ENCODE measurements at places on chromosomes 3 and 15.

DNA sequence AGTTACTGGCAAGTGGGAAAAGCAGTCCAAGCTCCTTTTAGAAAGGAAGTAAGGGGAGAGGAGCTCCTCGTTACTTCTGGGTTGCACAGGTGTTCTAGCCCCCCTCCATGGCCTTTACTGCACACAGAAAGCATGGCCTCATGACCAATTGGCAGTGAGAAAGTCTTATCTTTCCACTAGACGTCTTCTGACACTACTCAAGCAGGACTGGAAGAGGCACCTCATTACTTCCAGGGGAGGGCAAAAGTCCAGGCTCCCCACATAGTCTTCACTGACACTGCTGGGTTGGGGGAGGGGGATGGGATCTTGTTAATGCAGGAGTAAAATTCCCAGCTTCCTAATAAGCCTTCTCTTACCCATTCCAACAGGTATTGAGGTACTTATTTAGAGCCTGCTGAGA, 27.6 kb upstream of the TM2D3 start:
- no peak for DNase-seq

- DNase-seq = no peak
These were observed 224.8 kb upstream of the BHLHE40 start for GRCh38 chr3:4754180-4755086.

DNA sequence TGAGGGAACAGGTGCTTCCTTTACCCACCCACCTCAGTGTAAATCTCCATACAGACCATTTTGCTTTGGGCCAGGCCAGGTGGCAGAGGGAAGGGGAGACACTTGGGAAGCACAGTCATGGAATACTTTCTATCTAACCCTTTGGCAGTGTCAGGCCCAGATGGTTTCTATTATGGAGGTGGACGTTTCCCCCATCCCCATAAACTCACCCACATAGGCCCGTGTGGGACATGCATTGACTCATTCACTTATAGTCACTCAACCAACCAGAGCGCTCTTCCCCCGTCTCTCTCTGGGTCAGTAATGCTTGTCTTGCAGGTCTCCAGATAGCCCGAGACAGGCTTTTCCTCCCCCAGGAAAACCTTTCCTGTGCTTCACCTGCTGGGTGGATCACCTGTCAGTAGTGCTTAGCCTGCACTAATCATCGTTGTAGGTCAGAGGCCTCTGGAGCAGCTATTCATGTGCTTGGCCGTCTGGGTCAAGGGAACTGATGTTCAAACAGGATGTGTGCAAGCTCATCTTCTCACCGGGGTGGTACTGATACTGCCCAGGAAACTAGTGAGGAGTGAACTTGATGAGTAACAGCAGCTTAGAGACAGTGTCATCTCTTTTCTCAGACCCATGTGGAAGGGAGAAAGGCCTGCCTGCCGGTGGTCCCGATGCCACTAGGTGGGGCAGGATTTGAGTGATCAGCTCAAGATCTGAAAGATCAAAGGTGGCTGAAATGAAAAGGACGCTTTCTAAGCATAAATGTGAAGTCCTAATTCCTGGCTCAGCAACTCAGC, 67.1 kb downstream of the CEMIP start:
- no peak for DNase-seq

- DNase-seq = no peak
These were observed 177.3 kb upstream of the ARRDC4 start for GRCh38 chr15:97783240-97783639.

DNA sequence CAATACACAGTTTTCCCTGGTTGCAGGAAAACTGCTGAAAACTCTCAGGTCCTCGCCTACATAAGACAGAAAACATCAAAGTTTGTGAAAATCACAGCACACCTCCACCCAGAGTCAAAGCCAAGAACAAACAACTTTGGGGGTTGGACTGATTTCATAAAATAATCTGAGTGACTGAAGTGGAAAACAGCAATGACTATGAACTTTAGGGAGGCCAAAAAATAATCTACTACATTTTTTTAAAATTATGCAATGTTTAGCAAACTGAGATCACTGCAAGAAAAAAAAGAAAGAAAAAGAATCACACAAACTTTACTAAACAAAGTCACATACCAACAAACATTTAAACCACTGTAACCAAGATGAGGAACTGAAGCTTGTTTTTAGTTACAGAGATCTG, 15.9 kb upstream of the FOXP1 start:
- no peak for DNase-seq

DNA sequence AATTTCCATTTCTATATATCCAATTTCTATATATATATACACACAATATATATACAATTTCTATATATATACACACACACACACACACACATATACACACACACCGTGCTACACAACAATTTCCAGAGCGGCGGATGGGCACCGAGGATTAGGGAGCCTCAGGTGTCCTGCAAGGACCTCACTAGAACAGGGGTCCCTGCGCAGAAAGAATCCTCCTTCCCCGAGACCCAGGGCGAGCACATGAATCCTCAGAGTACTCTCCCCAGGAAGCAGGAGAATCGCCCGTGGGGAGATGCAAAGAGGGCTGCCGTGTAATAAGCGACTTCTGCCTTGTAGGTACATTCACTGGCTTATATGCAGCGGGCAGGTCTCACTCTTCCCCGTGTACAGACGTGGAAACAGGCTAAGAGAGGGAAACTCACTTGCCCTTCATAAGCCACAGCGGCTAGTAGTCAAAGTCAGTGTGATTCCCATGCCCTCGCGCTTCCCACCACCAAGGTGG, 467 bp downstream of the PIF1 start:
- DNase-seq = no peak

GRCh38 chr15:57061696-57062095, 143.3 kb downstream of the TCF12 start:
- DNase-seq = no peak

- DNase-seq = no peak
These were observed 306.3 kb downstream of the ZPLD1 start for GRCh38 chr3:102741105-102741504.

DNA sequence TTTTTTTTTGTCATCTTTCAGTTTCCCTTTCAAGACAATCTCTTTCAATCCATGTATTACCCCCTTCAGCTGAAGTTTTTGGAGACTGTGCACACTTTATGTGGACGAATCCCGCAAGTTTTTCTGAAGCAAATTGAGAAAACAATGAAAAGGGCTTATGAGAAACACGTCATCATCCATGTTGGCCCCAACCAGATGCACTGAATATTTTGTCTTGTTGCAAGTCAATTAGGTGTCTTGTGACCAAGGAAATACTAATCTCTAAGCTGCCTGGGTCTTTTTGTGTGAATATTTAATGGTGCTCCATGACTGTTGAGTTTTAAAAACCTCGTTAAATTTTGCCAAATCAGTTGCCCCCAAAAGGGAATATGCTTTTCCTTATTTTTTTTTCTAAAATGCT, 21.7 kb upstream of the PPP4R2 start:
- no peak for DNase-seq

- DNase-seq = no peak
These were observed 59.1 kb downstream of the ATP8B4 start for GRCh38 chr15:50059883-50060282.

- no peak for DNase-seq
These were observed 43.0 kb downstream of the FBXL22 start for GRCh38 chr15:63640146-63640545.

GRCh38 chr3:66021731-66022131, 17.0 kb downstream of the MAGI1 start:
- DNase-seq = no peak

GRCh38 chr3:59081071-59081470, 31.2 kb upstream of the CFAP20DC start:
- DNase-seq = no peak

- DNase-seq = peak; percentile 35
These were observed 585 bp downstream of the SLCO3A1 start for GRCh38 chr15:91853948-91854638.

GRCh38 chr15:99105514-99106341, 848 bp downstream of the SYNM start:
- DNase-seq = peak; percentile 2

DNA sequence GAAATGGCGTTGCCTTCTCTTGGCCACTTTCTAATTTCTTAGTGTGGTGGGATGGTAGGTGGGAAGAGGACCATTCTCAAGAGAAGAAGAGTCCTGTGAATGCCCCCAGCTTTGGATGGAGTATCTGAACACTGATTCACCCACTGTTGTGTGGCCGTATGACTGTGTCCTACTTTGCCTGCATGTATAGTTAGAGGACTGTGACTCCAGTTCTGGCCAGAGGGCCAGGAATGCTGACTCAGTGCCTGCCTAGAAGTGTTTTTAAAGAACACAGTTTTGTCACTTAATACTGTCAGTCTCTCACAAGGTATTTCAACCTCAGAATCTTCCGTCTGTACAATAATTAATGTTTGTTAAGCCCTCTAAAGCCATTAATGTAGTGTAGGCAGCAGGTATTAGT, 2.1 kb downstream of the SEC61A1 start:
- DNase-seq = no peak

DNA sequence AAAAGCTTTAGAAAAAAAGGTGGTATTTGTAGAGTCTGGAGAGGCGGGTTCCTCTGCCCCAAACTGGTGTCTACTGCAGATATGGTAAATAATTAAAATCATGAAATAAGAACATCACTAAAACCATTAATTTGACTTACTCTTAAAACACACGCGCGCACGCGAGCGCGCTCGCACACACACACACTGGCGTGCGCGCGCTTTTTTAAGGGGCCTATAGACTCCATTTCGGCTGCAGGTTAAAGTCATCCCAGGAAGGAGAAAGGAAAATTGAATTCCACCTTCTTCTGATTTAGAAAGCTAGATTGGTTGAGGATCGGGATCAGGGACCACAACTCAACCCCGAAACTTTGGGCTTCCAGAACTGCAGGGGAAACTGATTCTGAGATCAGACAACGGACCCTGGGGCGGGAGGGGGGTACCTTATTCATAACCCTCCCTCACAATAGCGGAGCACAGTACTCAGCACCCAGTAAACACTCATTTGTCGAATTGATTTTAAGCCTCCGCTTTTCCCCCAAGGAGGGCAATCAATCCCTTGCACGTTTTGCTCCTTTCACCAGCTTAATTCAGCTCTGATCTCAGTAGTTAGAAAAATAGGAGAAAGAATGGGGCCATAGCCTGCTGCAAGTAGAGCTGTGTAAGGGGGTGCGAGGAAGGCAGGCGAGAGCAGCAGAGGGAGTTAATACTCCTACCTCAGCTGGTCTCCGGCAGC, 509 bp upstream of the LRRC3B start:
- no peak for DNase-seq

DNA sequence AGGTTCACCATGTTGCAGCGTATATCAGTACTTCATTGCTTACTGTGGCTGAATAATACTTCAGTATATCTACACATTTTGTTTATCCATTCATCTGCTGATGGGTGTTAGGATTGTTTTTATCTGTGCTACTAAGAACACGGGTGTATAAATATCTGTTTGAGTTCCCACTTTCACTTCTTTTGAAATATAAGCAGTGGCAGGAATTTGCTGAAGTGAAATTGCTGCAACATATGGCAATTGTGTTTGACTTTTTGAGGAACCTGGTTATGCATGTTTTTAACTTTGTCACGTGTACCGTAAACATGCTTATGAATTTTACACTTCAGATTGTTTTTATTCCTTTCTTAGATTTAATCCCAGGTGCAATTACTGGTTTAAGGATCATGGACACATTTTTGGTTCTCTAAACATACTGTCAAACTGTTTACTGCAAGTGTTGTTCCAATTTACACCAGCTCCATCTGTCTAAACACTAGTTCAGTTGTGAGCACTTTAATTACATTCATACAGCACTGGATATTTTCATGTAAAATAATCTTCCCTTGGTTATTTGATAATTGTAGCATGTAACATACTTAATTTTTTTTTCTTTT, 23.1 kb downstream of the TRAK1 start:
- DNase-seq = no peak

DNA sequence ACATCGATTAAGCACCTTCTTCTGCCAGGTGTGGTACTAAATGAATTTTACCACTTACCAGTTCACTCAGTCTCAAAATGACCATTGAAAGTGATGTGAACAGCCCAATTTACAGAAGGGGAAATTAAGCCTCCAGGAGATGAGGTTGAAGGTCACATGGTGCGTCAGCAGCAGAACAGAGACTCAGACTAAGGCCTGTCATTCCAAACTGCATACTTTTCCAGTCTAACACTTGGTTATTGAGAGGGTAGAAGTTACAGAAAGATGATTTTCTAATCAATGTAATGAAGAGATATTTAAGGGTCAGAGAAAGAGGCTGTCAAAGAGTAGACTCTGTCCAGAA, 68.4 kb downstream of the TTC23 start:
- DNase-seq = no peak

DNA sequence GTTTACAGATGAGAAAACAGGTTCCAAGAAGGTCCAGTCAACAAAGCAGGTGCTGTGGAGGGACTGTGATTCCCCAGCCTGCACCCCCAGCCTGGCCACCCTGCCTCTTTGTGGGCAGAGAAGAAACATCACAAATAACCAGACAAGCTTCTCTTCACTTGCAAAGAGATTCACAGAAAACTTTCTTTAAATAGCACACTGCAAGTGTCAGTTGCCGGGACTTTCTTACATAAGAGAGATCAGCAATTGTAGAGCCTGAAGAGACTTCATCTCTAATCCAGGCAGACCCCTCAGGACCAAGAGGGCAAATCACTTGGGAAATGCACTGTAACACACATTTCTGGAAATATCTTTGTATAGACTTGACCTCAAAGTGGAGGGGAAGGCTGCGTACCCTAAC, 207.9 kb upstream of the CHRNA7 start:
- DNase-seq = no peak

- no peak for DNase-seq
These were observed 1.2 kb downstream of the TRIM71 start for GRCh38 chr3:32818970-32819511.

DNA sequence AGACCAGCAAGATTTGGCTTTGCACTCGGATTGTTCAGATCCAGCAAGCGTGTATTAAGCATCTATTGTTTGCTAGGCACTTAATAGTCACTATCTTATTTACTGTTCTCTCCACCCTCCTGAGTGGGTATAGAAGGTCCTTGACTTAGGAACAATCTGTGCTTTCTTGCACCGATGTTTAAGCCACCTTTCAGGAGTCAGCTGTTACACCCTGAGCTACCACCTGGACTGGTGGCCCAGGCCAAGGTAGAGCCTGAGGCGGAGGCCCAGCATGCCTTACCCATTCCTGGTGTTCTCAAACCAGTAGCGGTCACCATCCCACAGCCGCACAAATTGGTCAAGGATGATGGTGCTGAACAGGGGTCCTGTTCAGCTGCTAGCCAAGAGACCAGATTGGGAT, 10.0 kb downstream of the DUOX1 start:
- DNase-seq = no peak

- no peak for DNase-seq
These were observed 118.1 kb downstream of the SLC25A26 start for GRCh38 chr3:66338927-66339326.

DNA sequence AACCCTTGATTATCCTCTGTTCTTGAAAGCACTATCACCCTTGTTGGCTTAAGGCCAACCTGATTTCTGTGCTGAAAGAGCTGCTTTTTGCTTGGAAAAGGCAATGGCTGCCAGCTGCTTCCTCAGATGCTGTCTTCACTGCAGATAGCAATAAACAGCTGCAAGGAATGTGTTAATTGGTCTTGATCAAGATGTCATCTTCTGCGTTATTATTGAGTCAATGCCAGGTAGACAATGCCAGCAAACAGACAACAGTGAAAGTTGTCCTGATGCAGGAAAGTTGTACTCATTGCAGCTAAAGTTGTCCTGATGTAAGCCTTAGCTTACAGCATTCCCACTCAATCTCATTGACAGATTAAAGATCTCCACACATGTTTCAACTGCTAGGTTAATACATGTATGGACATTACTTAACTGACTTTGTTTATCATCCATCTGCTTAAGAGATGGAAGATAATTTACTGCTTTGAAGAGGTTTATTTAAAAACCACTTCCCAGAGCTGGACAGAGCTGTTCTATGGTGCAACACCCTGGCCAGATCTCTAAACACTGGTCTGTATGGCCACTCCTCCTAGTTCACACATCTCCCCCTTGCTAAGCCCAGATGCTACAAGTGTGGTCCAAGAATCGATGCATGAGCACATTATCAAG, 251.0 kb upstream of the MCTP2 start:
- DNase-seq = no peak
